ENCODE measurements at places on chromosomes 5 and 9.
A peak's percentile ranks its signal among the peaks of the same experiment; 100 is the strongest.

- DNase-seq: no peak
These were observed 49.7 kb downstream of the PHAX start for GRCh38 chr5:126650463-126650862.

- no peak for DNase-seq
These were observed 171.8 kb downstream of the MED10 start for GRCh38 chr5:6206501-6206900.

DNA sequence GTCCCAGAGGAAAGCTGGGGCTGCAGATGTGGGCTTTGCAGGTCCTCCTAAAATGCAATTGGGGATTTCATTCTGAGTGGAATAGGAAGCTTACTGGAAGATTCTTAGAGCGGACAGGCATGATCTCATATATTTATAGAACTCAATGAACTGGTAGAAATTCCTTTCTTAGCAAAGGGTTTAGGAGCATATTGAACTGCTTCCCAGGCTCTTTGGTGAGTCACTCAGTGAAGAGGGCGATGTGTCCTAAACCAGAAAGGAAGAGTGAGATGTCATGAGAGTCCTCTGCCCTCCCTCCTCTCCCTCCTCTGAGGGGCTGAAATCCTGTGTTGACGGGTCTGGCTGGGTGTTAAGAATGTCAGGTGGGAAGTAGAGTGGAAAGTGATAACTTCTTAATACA is 26.3 kb upstream of the SEMA6A start:
- DNase-seq: no peak

DNA sequence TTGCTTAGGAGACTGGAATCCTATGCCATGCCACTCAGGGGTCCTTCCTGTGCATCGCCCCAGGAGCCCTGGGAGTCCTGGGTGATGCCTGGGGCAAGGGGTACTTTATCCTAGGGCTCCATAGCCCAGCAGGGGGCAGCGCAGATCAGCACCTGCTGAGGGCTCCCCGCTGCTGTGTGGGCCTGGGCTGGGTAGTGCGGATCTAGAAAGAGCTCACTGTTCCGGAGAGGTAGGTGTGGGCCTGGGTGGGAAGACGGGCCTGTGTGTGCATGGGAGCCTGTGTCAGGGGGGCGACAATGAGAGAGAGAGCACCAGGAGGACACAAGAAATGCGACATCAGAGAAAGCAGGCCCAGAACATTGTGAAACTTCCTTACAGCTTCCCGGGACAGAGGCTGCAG is 11.4 kb upstream of the DAB2IP start:
- peak; percentile 65 for DNase-seq

DNA sequence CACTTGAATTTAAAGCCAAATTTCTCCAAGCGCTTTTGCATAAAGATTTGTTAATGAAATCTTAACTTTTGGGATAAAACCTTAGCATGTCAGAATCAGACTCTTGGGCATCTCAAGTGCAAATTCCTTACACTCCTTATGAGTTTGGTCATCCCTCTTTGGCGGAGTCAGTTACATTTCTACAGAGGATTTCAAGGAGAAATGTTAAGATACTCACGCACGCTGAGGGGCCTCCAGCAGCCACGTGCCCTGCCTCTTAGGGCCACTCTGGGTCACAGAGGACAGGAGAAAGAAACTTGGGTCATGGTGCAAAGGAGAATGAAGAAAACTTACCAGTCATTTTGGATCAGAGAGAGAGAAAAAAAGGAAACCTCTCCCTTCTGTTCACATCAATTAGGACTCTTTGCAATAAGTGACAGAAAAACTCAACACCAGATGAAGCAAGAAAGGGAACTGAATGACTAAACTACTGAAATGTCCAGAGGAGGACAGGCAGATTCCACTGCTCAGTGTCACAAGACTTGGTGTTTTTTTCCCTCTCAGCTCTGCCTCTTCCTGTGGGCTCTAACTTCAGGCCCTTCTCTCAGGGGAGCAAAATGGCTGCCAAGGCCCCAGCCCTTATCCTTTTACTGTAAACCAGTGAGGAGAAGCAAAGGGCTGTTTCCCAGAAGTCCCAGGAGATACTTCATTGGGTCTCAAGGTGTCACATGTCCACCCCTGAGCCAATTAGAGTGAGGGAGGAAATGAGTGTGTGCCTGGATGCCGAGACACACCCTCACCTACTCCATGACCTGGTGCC is 63.3 kb upstream of the NFIL3 start:
- no peak for DNase-seq

- DNase-seq: no peak
These were observed 8.6 kb upstream of the SMIM23 start for GRCh38 chr5:171776770-171777759.

GRCh38 chr9:96161819-96162218 is 140.2 kb downstream of the HSD17B3 start:
- DNase-seq: no peak

DNA sequence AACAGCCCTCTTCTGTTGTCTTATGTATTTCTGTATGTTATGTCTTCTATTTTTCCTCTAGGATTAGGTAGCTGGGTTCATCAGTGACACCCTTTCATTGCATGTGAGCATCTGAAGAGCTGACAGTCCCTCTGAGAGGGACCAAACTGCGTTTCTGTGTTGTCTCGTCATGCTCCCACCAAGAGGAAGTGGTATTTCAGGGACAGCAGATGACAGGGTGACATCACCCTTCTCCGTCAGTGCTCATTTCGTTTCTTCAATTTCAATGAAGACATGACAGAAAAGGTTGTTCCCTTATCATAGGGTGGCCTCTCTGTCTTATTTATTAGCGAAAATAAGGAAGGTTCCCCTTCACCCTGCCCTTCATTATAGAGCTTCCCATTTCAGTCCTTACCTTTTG is 225.9 kb upstream of the NR4A3 start:
- DNase-seq: peak; percentile 16

GRCh38 chr9:20848490-20848889 is 164.4 kb downstream of the FOCAD start:
- DNase-seq: no peak

- no peak for DNase-seq
These were observed 453 bp upstream of the DOK3 start for GRCh38 chr5:177509991-177510566.

GRCh38 chr9:86458191-86458855 is 104.1 kb upstream of the TUT7 start:
- DNase-seq: no peak

- no peak for DNase-seq
These were observed 446.0 kb downstream of the ISL1 start for GRCh38 chr5:51829230-51829629.

DNA sequence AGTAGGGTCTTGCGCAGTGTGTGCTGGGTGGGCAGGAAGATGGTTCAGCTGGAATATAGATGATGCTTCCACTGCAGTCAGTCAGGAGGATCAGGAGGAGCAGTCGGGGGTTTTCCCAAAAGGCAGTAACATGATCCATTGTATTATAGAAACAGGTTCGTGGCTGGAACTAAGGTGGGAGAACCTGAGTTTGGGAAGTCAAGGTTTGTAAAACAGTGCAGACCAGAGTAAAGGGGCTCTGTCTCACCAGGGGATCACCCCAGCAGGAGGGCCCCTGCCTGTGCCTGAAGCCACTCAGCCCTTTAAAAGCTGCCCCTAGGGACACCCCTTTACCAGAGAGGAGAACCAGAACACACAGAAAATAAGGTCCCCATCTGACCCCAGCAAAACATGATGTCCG is 213.4 kb downstream of the AUH start:
- DNase-seq: no peak

DNA sequence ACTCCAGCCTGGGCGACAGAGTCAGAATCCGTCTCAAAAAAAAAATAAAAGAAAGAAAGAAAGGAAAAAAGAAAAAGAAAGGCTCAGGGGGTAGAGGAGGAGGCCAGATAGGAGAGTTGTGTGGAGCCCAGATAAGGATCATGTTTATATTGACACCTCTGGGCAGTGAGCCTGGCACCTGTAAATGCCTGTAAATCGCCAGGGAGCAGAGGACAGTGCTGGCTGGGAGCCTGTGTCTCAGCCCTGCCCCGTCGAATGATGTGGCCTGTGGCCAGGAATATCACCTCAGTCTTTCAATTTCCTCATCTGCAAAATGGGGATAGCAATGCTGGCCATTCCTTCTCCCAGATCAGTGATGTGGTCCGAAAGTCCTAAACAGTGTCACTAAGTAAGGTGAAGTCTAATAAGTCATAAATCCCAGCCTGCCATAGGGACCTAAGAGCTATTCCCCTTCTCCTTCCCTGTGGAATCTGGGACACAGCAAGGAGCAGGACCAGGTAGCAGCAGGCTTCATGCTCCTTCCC is 10.3 kb upstream of the ABO start:
- DNase-seq: no peak

DNA sequence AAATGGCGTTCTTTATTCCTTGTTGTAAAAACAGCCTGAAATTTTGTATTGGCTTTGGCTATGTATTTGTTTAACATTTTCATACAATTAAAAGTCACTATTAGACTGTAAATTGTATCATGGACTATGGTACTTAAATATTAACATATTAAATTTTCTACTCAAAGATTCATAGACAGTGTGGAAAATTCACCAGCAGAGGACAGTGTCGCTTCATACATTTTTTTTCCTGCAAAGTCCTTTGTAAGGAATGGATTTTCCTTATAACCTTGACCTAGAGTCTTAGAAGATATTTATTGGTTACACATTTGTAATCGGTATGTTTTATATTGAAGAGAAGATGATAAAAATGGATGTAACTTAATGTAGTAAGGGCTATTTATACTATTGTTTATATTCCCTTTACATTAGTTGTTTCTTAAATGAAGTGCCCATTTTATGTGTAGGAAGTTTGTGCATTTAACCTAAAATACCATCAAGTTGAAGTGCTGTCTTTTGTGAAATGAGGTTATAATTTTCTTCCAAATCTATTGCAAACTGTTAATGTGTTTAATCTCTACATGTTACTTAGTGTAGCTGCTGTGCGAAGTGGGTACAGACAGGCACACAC is 150.1 kb downstream of the KDM4C start:
- DNase-seq: peak; percentile 31

DNA sequence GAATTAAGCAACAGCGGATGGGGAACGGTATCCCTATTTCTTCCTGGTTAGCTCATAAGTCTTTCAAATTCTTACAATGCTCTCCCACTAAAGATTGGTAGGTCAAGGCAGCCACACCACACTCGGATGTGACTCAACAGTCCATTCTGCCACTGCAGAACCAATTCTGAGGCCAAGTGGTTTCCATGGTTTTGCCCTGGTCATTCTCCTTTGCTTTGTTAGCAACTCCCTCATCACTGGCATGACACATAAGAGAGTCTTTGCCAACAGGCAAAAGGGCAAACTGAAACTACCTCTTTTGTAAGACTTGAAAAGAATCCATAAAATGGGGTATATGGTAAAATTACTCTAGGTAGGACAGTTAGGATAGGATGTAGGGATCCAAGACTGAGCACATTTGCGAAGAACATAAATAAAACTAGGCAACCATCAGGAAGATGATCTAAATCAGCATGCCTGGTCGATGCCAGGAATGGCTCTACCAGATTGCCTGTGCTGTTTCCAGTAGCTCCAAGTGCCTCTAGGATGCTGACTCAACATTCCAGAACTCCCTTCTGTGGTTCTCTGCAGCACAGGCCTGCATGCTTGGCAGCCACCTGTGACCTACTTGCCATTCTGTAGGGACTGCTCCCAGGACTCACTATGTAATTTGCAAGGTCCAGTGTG is 105.4 kb downstream of the DCP2 start:
- DNase-seq: no peak

- no peak for DNase-seq
These were observed 101.8 kb downstream of the CAMSAP1 start for GRCh38 chr9:135805422-135806022.

DNA sequence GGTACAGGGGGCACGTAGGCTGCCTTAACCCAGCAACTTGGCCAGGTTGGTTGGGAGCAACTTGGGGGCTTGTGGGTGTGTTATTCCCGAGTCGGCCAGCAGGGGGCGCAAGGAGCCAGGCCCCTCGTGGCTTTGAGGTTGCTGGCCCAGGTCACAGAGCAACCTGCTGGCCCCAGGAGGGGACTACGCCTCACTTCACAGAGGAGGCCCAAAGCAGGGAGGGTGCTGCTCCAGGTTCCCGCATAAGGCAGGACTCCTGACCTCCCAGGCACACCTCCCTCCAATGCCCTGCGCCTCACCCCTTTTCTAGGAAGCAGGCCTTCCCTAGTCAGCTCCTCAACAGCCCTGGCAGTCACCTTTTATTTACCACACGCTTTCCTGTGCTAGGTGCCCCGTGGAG is 18.1 kb downstream of the KYAT1 start:
- DNase-seq: peak; percentile 84

- no peak for DNase-seq
These were observed 39.3 kb downstream of the CRB2 start for GRCh38 chr9:123395276-123395688.

GRCh38 chr5:142578161-142578830 is 107.6 kb downstream of the FGF1 start:
- DNase-seq: no peak

DNA sequence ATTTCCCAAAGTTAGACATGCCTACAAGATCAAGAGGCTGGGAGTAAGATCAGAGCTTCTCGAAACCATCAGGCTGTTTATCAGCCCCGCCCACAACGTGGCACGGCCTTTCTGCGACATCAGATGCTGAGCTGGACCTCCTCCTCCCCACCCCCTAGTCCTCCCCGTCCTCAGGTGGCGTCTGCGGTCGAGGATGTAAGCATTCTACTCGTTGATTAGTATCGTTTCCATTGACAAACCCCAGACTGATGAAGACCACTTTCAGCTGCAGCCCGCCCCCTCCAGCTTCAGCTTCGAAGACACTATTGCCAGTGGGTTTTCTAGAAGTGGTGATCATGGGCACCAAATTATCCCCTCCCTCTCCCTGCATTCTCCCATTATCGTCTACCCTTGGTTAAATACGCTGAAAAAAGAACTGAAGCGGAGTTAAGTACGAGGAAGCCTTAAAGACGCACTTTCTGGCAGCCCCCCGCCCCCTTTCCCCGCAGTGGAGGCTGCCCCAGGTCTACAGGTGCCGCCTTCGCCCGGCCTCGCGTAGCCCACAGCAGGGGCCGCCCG is 1.1 kb downstream of the PPIC start:
- peak; percentile 21 for DNase-seq

- no peak for DNase-seq
These were observed 875 bp downstream of the TPM2 start for GRCh38 chr9:35688558-35689541.

DNA sequence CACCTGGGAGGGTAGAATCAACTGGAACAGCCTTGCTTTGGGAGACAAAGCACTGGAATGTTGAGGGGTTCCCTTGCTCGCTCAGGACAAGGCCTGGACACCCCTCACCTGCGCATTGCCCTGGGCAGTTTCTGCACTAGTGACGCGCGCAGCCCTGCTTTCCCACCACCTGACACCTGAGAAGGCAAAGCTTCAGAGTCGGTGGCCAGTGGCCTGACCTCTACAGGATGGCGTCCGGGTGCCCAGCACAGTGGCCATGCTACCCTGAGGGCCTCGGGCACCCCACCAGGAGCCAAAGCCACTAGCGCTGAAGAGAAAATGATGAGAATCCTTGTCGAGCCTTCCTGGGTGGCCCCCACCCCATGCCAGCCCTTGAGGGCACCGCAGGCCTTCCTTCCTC is 161.3 kb downstream of the OLFM1 start:
- DNase-seq: no peak

- DNase-seq: no peak
These were observed 113.6 kb upstream of the TSLP start for GRCh38 chr5:110957934-110958333.

GRCh38 chr9:135766251-135766650 is 64.3 kb downstream of the KCNT1 start:
- DNase-seq: no peak

GRCh38 chr9:124747065-124747464 is 24.0 kb downstream of the NR6A1 start:
- DNase-seq: no peak
